CD4-positive, alpha-beta T cell treated with Interleukin-17A for 4 hours (primary cell): ENCODE measurements at places on chromosomes 1 and 21.
A peak's percentile ranks its signal among the peaks of the same experiment; 100 is the strongest.

- DNase-seq = no peak
Observed at GRCh38 chr1:182205351-182206022, 144.0 kb upstream of the ZNF648 start.

- no peak for DNase-seq
Observed at GRCh38 chr1:39485046-39485803, 6.2 kb upstream of the BMP8A start.

DNA sequence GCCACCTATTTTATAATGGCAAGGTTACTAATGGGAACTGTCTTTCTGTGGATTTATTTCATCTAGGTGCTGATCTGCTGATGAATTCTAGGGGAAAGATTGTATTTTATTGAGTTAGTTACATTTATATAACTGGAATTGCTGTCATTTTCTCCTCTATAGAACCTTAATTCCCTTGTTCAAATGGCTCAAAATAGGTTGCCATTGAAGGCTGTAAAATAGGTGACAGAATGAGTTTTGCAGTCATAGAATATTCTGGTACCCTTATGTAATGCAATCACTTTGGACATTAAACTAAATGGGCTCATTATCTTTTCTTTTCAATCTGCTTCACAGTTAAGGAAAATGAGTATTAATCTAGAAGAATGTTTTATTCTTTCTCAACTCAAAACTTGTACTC lies 131.0 kb downstream of the CTH start:
- DNase-seq = no peak

GRCh38 chr1:204577794-204578478 lies 61.7 kb downstream of the MDM4 start:
- DNase-seq = no peak

DNA sequence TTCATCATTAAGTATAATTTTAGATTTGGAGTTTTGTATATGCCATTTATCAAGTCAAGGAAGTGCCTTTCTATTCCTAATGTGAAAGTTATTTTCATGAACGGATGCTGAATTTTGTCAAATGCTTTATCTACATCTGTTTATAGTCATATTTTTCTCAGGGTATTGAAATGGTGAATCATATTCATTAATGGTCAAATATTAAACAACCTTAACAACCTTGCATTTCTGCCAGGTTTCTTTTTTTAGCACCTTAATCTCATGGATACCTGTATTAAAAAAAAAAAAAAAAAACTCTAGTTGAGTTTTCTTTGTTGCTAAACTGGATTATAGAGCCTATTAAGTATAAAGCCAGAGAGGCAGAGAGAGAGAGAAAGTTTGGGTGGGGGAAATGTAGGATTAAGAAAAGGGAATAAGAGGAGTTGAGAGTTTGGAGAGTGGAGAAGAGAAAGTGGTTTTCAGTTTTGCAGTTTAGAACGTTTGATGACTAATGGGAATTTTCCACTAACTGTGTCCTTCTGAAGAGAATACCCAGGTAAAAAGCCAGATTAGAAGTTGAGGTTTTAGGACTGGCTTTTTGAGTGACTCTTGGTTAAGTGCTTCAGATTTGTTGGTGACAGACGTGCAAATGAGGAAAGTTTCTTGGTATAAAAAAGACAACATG lies 305.0 kb downstream of the HLX start:
- DNase-seq = no peak

- peak; percentile 49 for DNase-seq
Observed at GRCh38 chr1:45009956-45010854, 919 bp downstream of the HECTD3 start.

DNA sequence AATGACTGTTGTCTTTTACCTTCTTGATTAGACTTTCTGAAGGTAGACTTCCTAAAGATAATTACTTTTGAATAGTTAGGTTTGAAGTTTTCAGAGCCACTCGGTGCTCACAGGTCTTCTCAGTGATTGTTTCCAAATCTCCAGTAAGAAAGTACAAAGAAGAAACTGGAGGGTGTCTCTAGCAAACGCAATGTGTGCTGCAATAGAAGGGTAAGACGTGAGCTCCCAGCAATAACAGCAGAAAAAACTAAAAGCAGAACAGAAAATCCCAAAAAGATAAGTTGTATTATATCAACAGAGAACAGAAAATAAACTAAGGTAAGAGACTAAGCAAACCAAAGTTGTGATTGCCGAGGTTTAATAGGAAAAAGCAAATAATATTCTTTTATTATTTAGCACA lies 1.8 kb downstream of the CTTNBP2NL start:
- DNase-seq = no peak

DNA sequence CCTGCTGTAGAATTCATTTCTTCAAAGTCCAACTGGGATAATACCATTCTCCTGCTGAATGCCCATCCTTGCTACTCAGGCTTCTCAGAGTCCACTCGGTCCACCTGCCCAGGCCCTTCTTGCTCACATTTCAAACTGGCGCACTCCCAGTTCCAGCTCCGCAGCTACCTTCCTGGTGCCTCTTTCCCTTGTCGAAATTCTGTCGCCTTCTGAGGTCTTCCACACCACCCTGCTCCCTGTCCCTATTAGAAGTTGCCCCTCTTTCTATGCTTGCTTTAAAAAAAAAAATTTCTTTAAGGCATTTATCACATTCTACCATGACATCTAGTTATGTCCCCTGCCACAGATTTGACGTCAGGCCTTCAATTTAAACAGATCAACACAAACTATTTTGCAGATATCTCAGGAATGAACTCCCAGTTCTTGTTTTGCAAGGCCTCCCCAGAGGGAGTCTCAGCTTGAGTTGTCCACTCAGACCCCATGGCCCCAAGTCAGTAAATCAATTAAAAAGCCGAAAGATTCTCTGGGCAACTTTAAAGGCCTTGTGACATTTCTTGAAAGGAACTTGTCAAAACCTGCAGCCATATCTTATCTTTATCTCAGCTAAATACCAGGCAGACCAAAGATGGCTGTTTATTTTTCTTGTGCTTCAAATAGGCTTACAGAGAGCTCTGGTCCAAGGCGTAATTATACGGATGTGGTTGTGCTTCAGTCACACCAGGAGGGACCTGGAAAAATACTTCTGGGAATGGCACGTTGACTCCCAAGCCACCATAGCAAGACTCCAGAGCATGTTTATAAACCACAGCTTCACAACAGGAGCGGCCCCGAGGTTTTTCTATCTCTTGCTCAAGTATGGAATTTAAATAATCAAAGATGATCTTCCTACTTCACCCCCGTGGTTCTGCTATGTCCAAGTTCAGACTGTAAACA lies 2.2 kb downstream of the FAM89A start:
- no peak for DNase-seq

- DNase-seq = no peak
Observed at GRCh38 chr1:62337706-62338631, 18.7 kb upstream of the KANK4 start.

DNA sequence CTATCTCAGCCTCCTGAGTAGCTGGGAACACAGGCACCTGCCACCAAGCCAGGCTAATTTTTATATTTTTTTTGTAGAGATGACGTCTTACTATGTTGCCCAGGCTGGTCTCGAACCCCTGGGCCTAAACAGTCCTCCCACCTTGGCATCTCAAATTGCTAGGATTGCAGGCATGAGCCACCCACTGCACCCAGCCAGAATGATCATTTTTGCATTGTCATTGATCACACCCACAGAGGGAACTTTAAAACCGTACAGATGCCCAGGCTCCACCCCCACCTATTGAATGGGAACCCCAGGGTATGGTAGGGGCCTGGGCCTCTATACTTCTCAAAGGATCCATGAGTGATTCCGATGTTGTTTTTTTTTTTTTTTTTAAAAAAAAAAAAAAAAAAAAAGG lies 36.7 kb downstream of the ETNK2 start:
- DNase-seq = no peak
